ENCODE measurements at places on chromosomes 13 and 19.

- DNase-seq: peak; percentile 86
Measured at GRCh38 chr19:10295305-10295846, 5.6 kb downstream of the ICAM5 start.

GRCh38 chr19:46101293-46101692, 23.2 kb downstream of the IGFL3 start:
- no peak for DNase-seq

GRCh38 chr19:799076-799881, 2.0 kb downstream of the PTBP1 start:
- peak; percentile 52 for DNase-seq

DNA sequence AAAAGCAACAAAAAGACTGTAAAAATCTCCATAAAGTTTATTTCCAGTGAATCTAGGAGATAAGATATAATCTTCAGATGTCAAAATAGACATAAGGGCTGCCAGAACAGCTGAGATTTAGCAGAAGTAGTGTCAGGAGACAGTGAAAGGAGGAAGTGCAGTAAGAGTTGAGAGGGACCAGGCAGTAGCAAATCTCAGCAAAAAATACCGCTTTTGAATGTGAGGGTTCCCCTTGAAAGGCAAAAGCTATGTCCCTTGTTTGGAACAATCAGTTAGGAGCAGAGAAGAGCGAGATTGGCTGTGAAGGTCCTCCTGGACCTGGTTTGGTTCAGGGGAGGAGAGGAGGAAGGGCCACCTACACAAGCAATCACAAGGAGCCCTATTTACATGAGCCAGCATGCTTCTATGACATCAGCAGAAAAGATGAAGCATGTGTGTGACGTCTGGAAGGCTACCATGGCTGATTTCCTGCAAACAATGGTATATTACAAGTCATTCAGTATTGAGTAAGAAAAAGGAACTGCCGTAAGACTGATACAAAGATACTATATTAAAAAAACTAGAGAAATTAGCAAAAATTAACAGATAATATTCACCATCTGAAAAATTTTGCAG, 98.9 kb upstream of the SIAH3 start:
- peak; percentile 12 for DNase-seq

- no peak for DNase-seq
Measured at GRCh38 chr19:4376991-4377781, 23.2 kb downstream of the SH3GL1 start.

- DNase-seq: no peak
Measured at GRCh38 chr13:32248801-32249200, 66.4 kb downstream of the ZAR1L start.

DNA sequence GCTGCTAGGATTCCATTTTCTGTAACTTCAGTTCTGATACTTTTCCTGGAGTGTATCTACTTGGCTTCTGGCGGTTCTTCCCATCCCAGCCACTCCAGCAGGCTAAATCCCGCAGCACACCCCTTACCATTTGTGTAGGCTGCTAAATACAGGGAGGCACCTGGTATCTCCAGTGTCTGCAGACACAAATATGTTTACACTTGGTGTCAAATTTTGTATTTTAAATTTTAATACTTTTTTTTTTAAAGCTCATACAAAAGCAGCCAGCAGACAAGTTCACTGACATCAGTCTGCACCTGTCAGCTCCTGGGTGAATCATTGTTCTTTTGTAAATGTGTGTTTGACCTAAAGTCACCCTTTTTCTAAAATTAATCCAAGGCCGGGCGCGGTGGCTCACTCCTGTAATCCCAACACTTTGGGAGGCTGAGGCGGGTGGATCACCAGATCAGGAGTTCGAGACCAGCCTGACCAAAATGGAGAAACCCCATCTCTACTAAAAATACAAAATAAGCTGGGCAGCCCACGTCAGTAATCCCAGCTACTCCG, 3.4 kb upstream of the ZSCAN4 start:
- DNase-seq: no peak

DNA sequence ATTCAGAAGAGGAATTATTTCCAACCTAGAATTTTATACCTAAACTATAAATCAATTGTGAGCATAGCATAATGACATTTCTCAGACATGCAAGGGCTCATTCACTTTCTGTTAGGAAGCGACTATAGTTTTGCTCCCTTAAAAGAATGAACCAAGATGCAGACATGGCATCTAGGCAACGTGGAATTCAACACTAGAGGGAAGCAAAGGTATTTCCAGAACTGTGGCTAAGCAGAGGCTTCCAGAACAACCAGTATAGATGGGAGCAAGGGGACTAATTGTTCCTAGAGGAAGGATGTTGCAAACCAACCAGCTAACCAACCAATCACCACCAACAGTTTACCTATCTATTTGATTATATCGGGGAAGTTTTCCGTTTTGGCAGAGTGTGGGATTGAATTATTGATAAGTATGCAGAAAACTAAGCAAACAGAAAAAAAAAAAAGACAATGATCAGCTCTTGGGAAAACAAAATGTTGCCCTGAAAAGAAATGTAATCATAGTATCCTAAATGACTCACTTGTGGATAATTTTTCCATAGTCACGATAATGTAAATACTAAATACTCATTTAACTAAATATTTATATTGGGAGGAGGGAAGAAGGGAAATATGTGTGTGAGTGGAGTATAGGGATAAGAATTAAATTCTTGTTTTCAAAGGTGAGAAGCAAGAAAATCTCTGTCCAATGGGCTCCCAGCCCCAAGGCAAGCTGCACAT, 21.1 kb downstream of the ARL11 start:
- DNase-seq: no peak

DNA sequence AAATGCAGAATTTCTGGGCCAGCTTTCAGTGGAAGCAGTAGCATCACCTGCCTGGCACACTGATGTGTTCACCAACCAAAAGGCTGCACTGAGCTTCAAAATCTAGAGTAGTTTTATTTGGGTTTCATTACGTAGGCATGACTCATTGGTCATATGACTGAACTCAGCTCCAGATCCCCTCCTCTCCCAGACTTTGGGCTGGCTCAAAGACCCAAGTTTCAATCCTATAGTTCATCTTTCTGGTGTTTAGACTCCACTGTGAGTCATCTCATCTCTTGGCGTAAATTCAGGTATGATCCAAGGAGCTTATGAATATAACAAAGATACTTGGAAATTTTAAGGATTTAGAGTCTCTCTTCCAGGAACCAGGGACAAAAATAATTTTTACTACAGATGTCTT, 17.7 kb downstream of the ZMYM5 start:
- DNase-seq: no peak

- DNase-seq: no peak
Measured at GRCh38 chr13:77836423-77836822, 82.2 kb downstream of the EDNRB start.

- no peak for DNase-seq
Measured at GRCh38 chr19:293436-294110, 2.4 kb upstream of the PLPP2 start.

- no peak for DNase-seq
Measured at GRCh38 chr19:35757231-35757748, 461 bp upstream of the HSPB6 start.

DNA sequence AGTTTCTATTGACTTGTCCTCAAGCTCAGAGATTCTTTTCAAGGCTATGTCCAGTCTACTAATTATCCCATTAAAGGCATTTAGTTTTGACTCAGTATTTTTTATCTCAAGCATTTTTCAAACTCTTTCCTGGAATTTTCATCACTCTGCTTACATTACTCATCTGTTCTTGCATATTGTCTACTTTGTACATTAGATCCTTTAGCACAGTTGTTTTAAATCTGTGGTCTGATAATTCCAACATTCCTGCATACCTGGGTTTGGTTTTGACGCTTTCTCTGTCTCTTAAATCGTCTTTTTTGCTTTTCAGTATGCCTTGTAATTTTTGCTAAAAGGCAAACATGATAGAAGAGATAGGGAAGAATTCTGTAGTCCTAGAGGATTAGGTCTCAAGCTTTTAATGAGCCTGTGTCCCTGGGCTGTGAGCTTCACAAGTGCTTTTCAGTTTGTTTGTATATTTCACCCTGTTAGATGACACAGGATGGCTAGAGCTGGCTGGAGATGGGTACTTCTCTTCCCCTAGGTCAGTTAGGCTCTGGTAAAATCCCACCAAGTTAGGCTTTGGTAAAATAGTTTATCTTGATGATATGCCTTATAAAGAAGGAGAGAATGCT, 46.1 kb upstream of the GPC6 start:
- no peak for DNase-seq

GRCh38 chr13:67069117-67069767, 160.9 kb downstream of the PCDH9 start:
- DNase-seq: no peak

GRCh38 chr13:45879666-45880065, 28.1 kb upstream of the SIAH3 start:
- no peak for DNase-seq

- DNase-seq: no peak
Measured at GRCh38 chr13:50993371-50993770, 83.8 kb downstream of the RNASEH2B start.

DNA sequence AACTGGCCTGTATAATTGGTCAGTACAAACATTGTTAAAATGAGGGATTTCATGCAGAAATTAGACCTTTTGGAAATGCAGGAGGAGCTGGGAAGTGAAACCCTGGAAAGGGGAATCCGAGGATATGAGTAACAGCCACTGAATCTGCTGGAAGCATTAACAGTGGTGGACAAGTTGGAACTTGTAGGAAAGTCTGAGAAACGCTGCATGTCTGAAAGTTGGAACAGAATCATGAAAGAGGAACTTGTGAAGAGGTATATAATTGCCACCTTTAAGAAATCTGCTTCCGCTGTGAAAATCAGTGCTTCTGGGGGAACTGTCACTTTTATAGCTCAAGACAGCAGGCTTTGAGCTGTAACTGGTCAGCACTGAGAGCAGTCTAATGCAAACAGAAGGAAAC, 716.5 kb upstream of the PRR20A start:
- DNase-seq: no peak

GRCh38 chr19:37572203-37572602, 22.4 kb downstream of the ZNF571 start:
- DNase-seq: no peak

GRCh38 chr19:33502521-33502920, 19.1 kb downstream of the PEPD start:
- DNase-seq: no peak

DNA sequence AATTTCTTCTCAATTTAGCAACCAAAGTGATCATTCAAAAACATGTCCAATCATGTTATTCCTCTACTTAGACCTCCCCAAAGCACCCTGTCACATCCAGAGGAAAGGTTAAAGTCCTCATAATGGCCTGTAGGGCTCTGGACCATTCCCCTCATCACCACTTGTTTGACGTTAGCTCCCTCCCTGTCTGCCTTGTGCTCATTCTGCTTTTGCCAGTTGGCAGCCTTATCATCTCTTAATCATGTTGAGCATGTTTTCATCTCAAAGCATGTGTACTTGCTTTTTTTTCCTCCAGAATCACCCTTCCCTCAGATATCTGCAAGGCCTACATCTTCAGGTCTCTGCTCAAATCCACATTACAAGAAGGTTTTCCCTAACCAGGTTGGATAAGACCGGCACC, 25.9 kb downstream of the UBAC2 start:
- no peak for DNase-seq

DNA sequence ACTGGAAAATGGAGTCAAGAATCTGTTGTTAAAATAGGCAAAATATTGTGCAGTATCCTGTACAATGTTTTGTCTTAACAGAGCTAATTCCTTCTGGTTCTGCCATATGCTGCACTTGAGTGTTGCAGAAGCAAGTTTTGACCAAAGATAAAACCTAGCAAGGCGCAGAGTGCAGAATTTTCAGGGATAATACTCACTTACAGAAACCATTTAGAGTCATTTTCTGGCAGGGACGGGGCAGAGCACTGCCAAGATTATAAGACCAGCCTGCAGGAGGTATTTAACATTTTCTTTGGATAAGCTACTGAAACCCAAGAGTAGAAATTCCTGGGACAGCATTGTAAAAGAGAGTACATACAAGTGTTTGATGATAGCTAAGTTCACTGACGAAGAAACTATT, 159.5 kb upstream of the EDNRB start:
- no peak for DNase-seq

GRCh38 chr19:33926306-33926705, 129.6 kb downstream of the KCTD15 start:
- no peak for DNase-seq

DNA sequence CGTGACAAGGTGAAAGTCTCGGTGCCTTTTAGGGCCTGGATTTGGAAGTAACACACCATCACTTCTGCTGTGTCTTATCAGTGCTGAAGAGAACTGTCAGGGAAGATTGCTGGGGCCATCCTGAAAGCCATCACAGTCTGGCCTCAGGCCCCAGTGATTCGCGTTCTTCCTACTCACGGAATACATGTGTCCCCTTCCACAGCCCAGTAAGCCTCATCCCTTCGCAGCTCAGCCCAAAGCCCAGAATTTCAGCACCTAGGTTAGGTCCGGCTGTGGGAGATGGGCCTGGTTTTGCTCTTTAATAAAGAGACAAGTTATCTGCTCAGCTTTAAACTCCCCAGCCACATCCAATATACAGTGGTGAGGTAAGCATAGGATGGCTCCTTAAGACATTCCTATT, 113.0 kb upstream of the SPACA7 start:
- no peak for DNase-seq

- no peak for DNase-seq
Measured at GRCh38 chr19:15113245-15114152, 6.3 kb downstream of the SYDE1 start.

DNA sequence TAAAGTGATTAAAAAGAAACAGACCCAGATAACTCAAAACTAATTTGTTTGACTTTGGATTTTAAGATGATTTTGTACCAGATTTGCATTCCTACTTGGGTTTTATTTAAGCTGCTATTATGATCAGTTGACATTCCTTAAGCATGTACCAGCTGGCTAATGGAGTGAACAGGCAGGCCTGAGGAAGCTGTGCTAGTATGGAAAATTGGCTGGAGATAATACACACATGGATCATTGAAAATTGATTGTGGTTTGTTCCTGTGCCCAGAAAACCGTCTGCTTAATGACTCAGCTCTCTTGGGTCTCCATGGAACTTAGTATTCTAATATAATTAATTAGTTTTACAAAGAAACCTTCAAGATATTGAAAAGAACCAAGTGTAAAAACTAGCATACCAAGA, 22.6 kb downstream of the POLR1D start:
- DNase-seq: no peak

GRCh38 chr13:99119656-99120055, 81.0 kb upstream of the UBAC2 start:
- peak; percentile 27 for DNase-seq

DNA sequence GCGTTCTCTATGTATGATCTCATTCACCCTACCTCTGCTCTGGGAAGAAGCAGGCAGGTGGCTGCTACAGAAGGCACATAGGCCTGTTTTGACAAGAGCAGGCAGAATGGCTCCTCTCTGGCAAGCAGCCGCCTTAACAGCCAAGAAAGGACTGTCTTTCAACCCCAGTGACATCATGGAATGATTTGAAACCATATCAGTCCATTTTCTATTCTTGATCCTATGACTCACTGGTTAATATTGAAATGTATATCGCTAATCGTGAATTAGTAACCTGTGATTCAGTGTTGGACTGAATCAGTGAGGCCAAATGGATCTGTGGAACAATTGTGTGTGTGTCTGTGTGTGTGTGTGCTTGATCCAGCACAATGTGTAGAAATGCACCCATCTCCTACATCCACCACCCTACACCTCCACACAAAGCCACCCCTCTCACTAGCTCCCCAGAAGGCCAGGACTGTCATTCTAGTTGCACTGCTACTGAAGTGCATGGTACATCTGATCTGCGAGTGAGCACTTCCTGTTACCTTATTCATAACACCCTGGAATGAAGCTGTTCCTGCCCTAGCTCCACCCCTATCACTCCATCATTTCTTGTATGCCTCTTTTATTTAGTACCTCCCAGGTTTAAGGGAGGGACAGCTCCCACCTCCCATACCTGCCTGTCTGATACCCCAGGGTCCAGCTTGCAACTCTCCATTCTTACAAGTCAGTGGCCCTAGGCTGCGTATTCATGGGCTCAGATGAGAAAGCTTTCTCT, 460.0 kb downstream of the FOXO1 start:
- peak; percentile 78 for DNase-seq

Measured in B cell (primary cell).